T47D (cell line): ENCODE measurements at places on chromosomes 11 and 22.

GRCh38 chr11:23278121-23278520 lies 417.8 kb upstream of the CCDC179 start:
- no peak for DNase-seq

- no peak for DNase-seq
Observed at GRCh38 chr11:2674658-2675131, 25.1 kb downstream of the KCNQ1OT1 start.

DNA sequence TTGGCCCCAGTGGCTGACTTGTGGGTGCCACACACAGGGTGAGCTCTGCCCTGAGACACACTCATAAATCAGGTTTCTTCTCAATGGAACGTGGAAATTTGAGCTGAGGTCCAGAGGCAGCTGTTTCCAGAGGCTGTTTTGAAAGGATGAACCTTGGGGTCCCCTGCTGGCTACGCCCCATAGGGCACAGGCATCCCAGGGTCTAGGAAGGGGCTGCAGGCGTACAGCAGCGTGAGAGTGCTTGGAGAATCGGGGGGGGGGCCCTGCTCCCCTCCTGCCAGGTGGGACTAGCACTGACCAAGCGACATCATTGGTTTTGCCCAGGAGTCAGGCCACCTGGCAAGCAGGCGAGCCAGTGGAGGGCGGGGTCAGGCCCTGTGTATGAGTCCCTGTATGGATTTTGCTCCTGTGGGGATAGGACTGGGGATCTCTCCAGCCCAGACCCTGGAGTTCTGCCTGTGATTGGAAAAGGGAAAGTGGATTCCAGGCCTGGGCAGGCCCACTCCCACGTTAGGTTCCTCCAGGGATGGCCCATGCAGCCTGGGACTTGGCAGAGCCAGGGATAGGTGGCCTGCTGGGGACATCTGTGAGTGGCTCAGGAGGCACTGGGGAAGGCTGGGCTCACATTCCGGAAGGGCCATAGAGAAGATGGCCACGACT lies 61.0 kb downstream of the FBXO7 start:
- DNase-seq: no peak

- no peak for DNase-seq
Observed at GRCh38 chr11:17383461-17383860, 5.0 kb downstream of the KCNJ11 start.

DNA sequence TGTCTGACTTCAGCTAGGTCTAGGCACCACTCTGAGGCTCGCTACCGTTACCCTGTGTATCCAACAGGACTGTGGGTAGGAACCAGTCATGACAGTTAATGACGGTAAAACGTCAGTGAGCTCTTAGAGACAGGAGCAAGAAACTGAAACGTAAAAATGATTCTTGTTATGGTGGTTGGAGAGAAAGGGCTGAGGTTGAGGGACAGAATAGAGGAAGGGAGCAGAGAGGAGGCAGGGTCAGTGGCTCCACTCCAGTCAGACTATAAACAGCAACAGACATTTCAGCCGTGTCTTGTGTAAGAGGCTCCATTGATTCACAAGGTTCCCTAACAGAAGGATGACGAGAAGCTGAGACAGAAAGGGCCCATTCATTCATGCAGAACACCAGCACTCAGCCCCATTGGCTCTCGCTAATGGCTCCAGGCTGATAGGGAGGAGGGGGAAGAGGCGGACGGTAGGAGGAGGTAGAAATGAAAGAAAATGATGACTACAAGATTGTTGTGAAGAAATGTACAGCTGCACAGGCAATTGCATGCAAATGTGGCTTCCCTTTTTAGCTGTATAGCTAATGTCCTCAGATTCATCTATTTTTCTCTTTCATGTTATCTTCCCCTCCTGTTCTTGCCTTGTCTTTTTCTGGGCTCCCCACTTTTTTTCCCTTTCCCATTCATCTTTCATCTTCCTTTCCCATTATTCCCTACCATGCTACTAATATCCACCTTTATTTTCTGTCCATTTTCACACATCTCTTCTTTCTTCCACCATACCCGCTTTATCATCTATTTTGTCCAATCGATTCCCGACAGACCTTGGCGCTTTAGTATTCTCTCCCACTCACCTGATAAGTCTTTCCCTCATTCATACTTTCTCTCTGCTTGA lies 34.3 kb downstream of the ETS1 start:
- no peak for DNase-seq

DNA sequence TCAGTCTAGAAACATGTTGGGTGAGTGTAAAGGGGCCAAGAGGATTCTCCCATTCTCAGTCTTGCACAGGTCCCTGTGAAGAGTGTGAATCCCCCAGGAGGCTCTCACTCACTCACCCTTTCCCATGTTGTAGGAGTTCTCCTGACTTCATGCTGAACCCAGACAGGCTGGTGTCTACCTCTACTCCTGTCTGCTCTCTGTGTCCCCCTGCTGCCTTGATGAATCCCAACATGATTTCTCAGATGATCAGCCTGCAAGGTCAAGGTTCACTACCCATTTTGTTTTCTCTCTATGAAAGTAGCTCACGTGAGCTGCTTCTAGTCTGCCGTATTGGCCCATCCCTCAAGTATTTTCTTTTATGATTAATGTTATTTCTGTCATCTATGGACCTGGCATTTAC lies 500.6 kb downstream of the ETS1 start:
- DNase-seq: no peak

DNA sequence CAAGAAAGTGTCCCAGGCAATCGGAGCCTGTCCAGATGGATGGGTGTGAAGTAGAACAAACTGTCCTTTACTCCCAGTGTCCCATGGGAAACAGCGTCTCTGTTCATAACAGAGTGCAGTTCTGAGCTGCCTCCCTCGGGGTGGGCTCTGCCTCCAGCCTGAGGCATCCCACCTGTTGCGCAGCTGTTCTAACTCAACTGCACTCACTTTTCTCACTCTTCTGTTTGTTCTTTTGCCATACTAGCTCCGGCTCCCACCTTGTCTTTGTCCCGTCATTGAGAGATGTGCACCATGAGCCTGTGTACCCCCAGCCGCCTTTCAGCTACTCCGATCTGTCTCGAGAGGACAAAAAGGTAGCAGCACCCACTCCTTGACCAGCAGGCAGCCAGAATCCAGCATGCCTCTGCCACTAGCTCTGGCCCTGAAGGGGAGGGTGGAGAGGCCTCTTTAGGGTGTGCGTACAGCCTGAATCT lies 20.7 kb upstream of the CDC42EP2 start:
- no peak for DNase-seq

- DNase-seq: no peak
Observed at GRCh38 chr22:49048591-49048990, 779.1 kb downstream of the BRD1 start.

DNA sequence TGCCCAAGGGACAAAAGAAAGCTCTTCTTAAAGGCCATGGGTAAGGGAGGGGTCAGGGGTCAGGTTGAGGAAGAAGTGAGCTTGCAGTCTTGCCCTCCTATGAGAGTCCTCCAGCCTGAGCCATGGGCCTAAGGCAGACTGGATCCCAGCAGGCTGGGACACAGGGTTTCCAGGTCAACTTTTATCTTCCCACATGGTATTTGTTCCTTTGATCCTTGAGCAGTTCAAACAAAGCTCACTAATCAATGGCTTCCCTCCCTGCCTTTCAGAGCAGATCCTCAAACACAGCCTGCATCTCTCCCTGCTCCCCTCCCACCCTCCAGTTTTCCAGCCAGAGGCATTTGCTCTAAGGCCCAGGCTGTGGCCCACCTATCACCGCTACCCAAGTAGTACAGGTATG lies 589.3 kb downstream of the INSC start:
- DNase-seq: no peak

GRCh38 chr22:42372976-42373375 lies 59.2 kb downstream of the NFAM1 start:
- DNase-seq: no peak

DNA sequence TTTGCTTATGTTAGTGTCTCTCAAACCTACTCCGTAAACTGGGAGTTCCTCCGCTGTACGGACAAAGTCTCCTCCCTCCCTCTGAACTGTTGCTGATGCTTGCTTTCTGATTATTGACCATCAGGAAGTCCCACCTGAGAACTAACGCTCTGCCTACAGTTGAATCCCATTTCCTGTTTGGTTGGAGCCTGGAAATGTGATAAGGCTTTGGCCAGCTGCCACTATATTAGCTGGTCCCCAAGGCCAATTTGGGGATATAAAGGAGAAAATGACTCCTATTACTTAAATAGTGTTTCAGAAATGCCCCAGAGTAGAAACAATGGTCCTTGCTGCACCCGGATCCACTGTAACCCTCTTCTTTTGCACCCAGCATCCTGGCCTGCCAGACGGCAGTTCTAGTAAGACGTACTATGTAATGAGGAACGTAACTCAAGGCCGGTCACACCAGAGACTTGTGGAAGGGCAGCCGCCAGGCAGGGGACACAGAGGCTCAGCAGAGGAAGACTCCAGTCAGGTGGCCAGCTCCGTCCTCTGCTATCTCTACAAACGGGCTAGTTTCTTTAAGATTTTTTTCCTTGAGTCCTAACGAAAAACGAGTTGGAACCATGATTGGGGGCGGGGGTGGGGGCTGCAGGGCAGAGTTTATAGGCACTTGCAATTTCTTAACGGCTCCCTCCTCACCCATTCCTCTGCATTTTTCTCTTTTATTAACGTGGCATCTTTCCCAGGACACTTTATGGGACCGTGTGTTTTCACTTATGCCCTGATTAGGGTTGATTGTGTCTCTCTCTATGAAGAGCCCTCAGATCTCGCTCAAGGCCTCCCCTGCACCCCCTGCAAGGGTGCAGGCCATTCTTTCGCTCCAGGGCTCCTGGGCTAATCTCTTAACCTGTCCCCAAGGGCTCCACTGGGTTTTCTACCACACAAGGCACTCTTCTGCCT lies 72.8 kb upstream of the CDON start:
- no peak for DNase-seq

GRCh38 chr11:94449437-94449836 lies 44.2 kb downstream of the MRE11 start:
- DNase-seq: no peak

GRCh38 chr11:2653198-2653551 lies 46.6 kb downstream of the KCNQ1OT1 start:
- DNase-seq: no peak

DNA sequence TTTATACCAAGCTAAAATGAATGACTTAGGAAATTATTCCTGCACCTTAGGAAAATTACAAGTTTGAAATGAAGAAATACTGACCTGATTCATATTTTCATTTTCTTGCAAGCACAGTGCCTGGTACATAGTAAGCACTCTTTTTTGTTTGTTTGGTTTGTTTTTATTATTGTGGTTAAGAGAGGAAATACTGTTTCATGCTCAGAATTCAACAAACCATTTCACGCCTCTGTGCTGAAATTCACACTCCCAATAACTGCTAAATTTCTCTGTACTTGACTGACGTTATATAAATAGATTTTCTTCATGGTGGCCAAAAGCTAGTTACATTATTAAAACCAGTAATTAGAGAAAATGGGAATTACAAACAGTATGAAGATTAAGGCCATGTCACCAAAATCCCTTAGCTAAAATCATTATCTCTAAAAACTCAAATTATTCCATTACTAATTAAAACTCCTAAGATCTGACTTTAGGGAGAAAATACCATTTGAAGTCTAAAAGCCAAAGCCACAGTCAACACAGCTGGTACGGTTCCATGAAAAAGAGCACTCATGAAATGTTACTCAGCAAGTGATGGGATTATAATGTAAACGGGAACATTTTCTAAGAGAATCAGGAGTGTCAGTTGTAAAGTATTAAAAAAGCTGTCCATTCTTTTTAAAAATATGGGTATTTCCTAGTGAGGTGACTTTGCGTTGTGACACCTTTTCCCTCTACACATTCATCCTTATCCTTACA lies 77.8 kb upstream of the DDI1 start:
- no peak for DNase-seq

DNA sequence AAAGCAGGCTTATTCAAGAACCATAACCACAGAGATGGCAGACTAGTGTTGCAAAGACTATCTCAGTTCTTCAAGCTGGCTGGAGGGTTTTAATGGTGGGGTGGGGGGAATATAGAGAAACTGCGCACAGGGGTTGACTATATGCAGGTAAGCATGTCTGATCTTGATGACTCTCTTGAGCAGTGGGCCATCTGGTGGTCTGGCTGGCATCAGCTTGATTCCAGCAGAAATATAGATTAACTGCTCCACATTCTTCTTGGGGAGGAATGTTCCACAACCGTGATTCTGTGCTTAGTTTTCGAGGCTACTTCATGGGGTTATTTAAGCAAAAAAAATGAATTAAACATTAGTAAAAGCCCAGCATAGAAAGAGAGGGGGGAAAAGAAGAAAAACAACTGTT lies 158.8 kb upstream of the PGR start:
- DNase-seq: no peak
